ENCODE measurements at places on chromosomes 1 and 21. TPM values are rescaled to one million over a fixed set of nuclear protein-coding genes. Genes with fewer than 3 reads are reported as not detected.

RAB3B gene
- total RNA-seq = 35.9 TPM

DNA sequence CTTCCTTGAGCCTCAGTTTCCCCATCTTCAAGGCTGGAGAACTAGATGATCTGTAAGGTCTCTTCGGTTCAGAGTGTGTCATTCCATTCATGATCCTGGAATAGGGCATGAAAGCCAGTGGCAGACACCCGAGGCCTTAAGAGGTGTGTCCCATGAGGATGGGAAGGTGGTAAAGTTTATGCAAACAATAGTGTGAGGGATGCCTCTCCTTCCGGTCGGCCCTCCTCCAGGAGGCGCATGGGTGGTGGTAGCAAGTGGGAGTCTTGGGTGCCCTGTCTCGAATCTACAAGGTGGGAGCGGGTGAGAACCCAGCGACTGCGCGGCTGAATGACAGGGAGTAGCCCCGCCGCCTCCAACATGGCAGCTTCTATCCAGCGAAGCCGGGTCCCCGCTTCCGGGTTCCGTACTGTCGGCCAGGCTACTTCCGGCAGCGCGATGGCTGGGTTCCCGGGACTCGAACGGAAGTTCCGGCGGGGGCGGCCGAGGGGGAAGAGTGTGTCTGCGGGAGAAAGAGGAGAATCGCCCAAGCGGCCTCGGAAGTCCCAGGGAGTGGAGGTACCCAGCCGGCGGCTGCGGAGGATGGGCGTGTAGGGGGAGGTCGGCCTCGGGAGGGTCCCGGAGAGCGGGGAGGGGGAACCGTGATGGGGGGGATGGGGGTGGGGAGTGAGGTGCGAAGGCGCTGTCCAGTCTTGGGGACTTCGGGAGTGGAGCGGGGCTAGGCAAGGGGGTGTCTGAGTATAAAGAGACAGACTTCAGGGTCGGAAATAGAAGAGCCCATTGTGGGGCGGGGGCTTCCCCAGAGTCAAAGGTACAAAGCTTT, at the start of gene LYPLA2:
Gene LYPLA2, plus strand, starts transcription at position 450 of the 820 bp plus-strand sequence. CDS start 1,538 bp downstream, outside the sequence.
- DNase-seq = no peak

GRCh38 chr1:60893136-60893930, 189.0 kb upstream of the NFIA start:
- DNase-seq = no peak

DNA sequence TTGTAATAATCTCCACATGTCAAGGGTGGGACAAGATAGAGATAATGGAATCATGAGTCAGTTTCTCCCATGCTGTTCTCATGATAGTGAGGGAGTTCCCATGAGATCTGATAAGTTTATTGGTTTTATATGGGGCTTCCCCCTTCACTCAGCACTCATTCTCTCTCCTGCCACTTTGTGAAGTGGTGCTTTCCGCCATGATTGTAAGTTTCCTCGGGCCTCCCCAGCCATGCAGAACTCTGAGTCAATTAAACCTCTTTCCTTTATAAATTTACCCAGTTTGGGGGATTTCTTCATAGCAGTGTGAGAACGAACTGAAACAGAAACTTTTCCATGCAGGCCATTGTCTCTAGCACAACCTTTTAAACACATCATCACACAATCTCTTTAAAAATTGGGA, 221.5 kb upstream of the BRINP3 start:
- DNase-seq = no peak

CD1E gene
- total RNA-seq = not detected

DNA sequence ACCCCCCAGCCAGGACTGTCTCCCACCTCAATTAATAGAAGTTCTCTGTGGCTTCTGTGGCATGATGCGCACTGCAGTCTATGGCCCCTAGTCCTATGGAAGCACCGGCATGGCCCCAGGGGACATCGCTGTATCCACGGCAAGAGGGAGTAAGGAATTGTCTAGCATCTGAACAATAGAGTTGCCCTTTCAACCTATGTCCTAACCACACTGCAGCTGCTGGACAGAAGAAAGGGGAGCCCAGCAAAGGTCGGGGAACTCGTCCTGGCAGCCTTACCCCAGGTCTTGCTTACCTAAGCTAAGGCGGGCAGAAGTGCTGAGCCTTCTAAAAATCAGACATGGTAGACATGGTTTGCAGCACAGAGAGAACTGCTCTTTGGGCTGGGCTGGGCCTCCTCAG, 103.3 kb upstream of the EDN2 start:
- no peak for DNase-seq

GRCh38 chr1:38527373-38527966, 332.1 kb downstream of the RRAGC start:
- no peak for DNase-seq

DNA sequence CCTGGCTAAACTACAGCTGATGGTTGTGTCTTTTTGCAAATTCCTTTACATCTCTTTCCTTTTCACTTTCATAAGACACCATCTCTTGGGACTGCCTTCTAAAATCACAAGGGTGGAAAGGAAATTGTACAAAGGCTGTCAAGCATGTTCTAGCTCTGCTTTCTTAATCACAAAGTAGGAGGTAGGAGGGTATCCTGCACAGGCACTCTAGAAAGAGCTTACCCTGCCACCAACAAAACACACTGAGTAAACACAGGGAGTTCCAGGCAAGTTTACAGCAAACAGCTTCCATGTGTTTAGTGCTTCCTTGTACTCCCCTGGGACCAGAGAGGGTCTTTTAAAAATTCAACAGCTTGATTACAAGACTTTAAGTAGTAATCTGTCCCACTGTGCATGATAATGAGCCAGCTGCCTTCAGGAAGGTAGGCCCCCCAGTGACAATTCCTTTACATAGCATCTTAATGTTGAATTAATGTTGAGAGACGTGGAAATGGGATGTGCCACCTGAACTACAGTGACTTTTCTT, 2.4 kb downstream of the PLPP3 start:
- no peak for DNase-seq

MAN1C1 gene
- 4.3 TPM for total RNA-seq

GRCh38 chr1:60870269-60870865, 212.0 kb upstream of the NFIA start:
- no peak for DNase-seq

DNA sequence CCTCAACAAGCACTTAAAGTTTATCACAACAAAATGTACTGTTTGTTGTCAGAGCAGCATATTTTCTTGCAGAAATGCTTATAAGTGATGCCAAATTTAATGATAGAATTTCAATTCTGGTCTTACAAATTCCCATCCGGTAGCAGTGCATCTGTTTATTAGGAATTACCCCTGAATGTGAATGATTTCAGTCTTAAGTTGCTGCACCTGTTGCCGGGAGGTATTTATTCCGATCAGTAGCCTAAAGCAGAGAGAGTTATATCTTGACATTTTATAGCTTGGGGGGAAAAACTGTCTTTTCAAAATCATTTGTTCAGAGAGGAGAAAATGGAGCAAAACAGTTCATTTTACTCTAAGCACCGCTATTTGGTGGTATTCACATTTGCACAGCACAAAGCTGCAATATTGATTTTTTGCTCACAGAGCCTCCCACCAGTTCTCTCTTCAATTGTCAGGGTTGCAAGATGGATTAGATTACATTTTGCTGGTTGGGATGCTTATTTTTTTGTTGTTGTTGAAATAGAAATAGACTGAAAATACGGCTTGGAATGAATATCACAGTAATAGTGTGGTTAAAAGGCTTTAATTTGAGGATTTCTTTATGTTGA, 98.6 kb downstream of the ADGRL2 start:
- no peak for DNase-seq

DNA sequence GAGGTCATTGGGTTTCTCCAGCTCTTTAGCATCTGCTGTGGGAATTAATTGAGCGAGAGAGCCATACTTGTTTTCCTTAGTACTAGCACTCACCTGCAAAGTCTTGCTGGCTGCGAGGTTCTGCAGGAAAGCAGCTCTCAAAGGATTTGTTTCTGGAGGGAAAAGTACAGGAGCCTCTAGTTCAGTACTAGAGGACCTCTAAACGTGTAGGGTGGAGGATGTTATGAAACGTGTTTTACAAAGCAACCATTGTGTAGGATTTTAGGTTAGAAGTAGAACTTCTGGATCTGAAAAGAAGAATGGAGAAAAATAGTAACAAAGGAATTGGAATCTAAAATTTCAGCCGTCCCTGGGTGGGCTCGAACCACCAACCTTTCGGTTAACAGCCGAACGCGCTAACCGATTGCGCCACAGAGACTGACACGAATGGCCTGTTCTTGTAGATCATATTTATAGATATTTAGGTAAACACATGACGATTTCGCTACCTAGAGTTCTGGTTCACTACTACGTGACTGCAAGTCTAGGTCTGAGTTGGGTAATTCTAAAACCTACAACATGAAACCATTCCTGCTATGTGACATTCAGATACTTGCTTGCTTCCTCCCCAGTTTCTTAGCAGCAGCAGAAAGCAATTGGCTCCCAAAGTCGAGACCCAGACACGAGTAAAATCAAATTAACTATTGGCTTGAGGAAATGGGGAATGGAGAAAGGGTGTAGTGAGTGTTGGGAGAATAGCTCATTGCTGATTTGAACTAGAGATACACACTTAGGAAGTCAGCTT, 60.2 kb upstream of the CFAP126 start:
- DNase-seq = no peak

GRCh38 chr1:67211589-67212563, 45.6 kb downstream of the IL23R start:
- no peak for DNase-seq

DNA sequence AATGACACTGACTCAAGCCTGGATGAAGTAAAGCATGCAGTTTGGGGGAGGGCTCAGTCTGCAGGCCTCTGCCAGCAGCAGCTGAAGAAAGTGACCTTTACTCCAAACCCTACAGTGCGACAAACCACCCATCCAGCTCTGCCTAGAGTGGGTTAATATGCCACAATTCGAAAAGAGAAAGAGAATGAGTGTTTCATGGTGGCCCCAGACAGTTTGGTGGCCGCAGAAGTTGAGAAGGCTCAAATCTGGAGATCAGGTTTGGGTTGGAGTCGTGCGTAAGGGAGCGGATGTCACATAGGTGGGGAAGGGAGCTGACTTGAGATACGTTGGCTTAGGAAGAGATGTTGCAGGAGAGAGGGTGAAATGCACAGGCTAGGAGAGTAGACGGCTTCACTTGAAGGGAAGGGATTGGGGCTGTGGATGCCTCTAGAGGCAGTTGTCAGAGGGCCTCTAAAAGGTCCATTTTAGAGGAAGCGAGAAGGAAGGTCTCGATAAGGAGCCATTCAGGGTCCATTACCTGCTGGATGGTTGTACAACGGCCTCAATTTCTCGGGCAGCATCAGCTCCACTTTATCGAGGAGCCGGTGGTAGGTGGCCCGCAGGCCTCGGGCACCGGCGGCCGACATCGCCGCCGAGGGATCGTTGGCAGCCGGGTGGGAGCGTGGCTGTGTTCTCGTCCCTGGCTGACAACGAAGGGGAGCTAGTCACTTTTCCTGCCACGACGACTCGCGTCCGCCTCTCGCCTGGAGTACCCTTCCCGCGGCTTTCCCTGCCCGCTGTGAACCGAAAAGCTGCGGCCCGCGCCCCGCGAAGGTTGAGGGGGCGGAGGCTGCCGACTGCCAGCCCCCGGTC, 1.0 kb upstream of the DCAF6 start:
- DNase-seq = no peak

ZNF683 gene
- total RNA-seq = not detected

APCS gene
- not detected for total RNA-seq

All from kidney epithelial cell (primary cell).